Pericardium fibroblast (primary cell): ENCODE measurements at places on chromosomes 1 and 21. TPM values are rescaled to one million over a fixed set of nuclear protein-coding genes. Genes with fewer than 3 reads are reported as not detected.

Gene SLAMF9
- total RNA-seq, result not detected in 2 replicates

Gene CACNA1S
- total RNA-seq, result 0.94 TPM in 1 of 2 replicates, not detected in the other

Gene HSD3B1
- not detected in 2 replicates for total RNA-seq

Gene NMNAT2
- total RNA-seq, result 1.7 and 3.0 TPM in 2 replicates

Gene CAMK2N1
- 5.1 and 6.9 TPM in 2 replicates for total RNA-seq

Gene TMPRSS15
- not detected in 2 replicates for total RNA-seq

Gene NCDN
- total RNA-seq, result 26.6 and 31.3 TPM in 2 replicates

Gene SELENBP1
- 63.1 and 83.0 TPM in 2 replicates for total RNA-seq

Gene CAMK1G
- total RNA-seq, result 0.58 TPM in 1 of 2 replicates, not detected in the other

Gene CD244
- total RNA-seq, result 0.70 and 4.0 TPM in 2 replicates

Gene COL11A1
- 5.6 and 46.7 TPM in 2 replicates for total RNA-seq

Gene DNASE2B
- total RNA-seq, result 0.23 TPM in 1 of 2 replicates, not detected in the other

Gene TTLL7
- total RNA-seq, result 2.1 and 2.4 TPM in 2 replicates

Gene OR2L5
- not detected in 2 replicates for total RNA-seq

Gene LCE3A
- not detected in 2 replicates for total RNA-seq

Gene EDN2
- total RNA-seq, result not detected in 2 replicates

Gene ACTL8
- total RNA-seq, result 1.2 TPM in 1 of 2 replicates, not detected in the other

Gene FAM72C
- 0.09 and 0.23 TPM in 2 replicates for total RNA-seq

Gene PRXL2B
- total RNA-seq, result 10.6 and 13.7 TPM in 2 replicates

Gene CATSPER4
- not detected in 2 replicates for total RNA-seq

Gene SLC5A9
- not detected in 2 replicates for total RNA-seq

Gene ATP5PB
- total RNA-seq, result 196 and 205 TPM in 2 replicates

Gene TRIM63
- 0.70 TPM in 1 of 2 replicates, not detected in the other for total RNA-seq

Gene PODN
- 92.3 and 105 TPM in 2 replicates for total RNA-seq

Gene KCNJ9
- total RNA-seq, result 0.60 TPM in 1 of 2 replicates, not detected in the other

Gene LRRN2
- total RNA-seq, result 1.2 and 2.6 TPM in 2 replicates

Gene ADCY10
- total RNA-seq, result not detected in 2 replicates

Gene ANKRD35
- 0.47 and 4.1 TPM in 2 replicates for total RNA-seq

Gene CFAP126
- not detected in 2 replicates for total RNA-seq

Gene FGR
- total RNA-seq, result not detected in 2 replicates

Gene PKN2
- total RNA-seq, result 12.8 and 16.0 TPM in 2 replicates

Gene AXDND1
- total RNA-seq, result 0.09 TPM in 1 of 2 replicates, not detected in the other

Gene MPL
- total RNA-seq, result not detected in 2 replicates

Gene OR2M3
- total RNA-seq, result not detected in 2 replicates

Gene NRIP1
- total RNA-seq, result 10.6 and 15.7 TPM in 2 replicates

Gene OR4F16
- total RNA-seq, result not detected in 2 replicates

Gene LYPD8
- not detected in 2 replicates for total RNA-seq

Gene BCL10
- 12.4 and 21.7 TPM in 2 replicates for total RNA-seq

Gene ATAD3B
- total RNA-seq, result 8.0 and 27.4 TPM in 2 replicates

Gene HENMT1
- 2.7 and 3.7 TPM in 2 replicates for total RNA-seq

Gene AIDA
- total RNA-seq, result 44.8 and 57.9 TPM in 2 replicates

Gene MT1HL1
- total RNA-seq, result not detected in 2 replicates

Gene S100A1
- 0.12 and 0.17 TPM in 2 replicates for total RNA-seq

Gene LIPI
- total RNA-seq, result not detected in 2 replicates
